Suprapubic skin (tissue), 4 donors: ENCODE measurements at places on chromosomes 2 and 18. TPM values are rescaled to one million over a fixed set of nuclear protein-coding genes. Genes with fewer than 3 reads are reported as not detected.

The PXDN gene
- total RNA-seq, result 7.0 TPM

GRCh38 chr2:38315707-38316333 lies 61.3 kb downstream of the ATL2 start:
- H3K27ac ChIP-seq, result no peak overlapping the region
- DNase-seq, result no peak
- H3K4me3 ChIP-seq, result no peak overlapping the region
- no peaks in the 10 kb centered on the region for H3K4me1 ChIP-seq

GRCh38 chr2:199463708-199464605 lies 6.2 kb upstream of the SATB2 start:
- H3K4me3 ChIP-seq, result peak overlapping the region; percentile 54
- H3K36me3 ChIP-seq, result no peaks in the 10 kb centered on the region
- H3K27ac ChIP-seq, result no peak overlapping the region
- H3K4me1 ChIP-seq, result peaks cover 50% of the 10 kb centered on the region

The CSRNP3 gene
- total RNA-seq, result 6.5 TPM

DNA sequence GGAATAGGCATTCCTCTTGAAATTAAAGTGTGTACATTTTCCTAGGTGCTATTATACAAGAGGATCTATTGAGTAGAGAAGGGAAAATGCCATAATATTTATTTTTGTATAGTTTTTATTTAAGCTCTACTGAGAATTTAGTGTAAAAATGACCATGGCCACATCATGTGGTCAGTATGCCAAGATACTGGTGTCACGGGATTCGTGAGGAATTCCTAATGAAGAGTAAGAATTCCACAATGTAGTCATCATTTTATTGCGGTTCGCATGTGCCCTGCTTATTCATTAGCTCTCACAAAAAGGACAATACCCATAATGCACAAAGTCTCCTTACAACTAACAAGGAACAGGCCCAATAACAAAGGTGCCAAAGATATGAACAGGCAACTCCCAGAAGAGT lies 39.3 kb upstream of the PARD3B start:
- H3K36me3 ChIP-seq, result no peaks in the 10 kb centered on the region
- no peak overlapping the region for H3K4me3 ChIP-seq
- H3K27ac ChIP-seq, result no peak overlapping the region
- no peaks in the 10 kb centered on the region for H3K27me3 ChIP-seq
- H3K4me1 ChIP-seq, result no peaks in the 10 kb centered on the region
